ENCODE measurements at places on chromosomes 11 and 22.

DNA sequence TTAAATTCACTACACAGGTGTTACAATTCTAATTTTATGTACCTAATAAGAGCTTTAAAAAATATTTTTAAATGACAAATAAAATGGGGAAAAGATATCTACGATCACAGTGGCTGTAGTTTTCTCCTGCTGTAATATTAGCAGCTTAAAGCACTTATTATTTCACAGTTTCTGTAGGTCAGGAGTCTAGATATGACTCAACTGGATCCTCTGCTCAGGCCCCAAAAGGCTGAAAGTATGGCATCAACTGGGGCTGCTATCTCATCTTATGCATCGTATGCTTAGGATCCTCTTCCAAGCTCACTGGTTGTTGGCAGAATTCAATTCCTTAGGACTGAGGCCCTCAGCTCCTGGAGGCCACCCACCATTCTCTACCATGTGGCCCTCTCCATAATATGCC, 12.8 kb downstream of the FBXO3 start:
- no peak for DNase-seq

GRCh38 chr11:102420547-102420946, 32.0 kb downstream of the TMEM123 start:
- DNase-seq = no peak

GRCh38 chr11:6414874-6415328, 4.0 kb downstream of the APBB1 start:
- no peak for DNase-seq

DNA sequence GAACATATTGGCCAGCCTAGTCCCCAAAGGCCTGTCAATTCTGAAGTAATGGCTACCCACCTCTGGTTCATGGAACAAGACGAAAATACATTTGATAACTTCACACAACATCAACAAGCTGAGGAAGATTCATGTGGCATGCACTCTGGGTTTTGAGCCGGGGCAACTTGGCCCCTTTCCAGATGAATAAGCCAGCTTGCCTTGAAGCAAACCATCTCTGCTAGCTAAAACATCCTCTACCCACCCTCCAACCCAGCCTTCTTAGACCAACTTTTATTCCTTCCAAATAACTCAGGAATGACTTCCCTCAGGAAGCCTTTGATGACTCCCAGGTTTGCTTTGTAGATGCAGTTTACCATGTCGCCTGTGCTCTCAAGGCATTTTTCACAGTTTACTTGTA, 94.4 kb downstream of the SLC1A2 start:
- DNase-seq = no peak

DNA sequence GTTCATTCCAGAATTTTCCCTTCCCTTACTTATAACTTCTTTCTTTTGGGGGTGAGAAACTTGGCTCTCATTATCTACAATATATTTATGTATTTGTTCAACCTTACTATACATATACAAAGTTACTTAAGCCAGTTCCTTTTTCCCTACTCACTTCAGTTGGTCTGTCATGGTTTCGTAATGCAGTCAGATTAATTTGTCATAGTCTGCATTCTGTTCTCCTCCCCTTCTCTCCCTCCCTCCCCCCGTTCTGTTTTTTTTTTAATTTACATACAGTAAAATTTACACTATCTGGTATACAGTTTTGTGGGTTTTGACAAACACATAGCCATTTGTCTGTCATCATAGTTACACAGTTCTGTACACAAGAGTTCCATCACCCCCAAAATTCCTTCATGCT, 71.8 kb upstream of the ADORA2A start:
- no peak for DNase-seq

GRCh38 chr11:13098616-13099289, 89.6 kb downstream of the RASSF10 start:
- DNase-seq = no peak

DNA sequence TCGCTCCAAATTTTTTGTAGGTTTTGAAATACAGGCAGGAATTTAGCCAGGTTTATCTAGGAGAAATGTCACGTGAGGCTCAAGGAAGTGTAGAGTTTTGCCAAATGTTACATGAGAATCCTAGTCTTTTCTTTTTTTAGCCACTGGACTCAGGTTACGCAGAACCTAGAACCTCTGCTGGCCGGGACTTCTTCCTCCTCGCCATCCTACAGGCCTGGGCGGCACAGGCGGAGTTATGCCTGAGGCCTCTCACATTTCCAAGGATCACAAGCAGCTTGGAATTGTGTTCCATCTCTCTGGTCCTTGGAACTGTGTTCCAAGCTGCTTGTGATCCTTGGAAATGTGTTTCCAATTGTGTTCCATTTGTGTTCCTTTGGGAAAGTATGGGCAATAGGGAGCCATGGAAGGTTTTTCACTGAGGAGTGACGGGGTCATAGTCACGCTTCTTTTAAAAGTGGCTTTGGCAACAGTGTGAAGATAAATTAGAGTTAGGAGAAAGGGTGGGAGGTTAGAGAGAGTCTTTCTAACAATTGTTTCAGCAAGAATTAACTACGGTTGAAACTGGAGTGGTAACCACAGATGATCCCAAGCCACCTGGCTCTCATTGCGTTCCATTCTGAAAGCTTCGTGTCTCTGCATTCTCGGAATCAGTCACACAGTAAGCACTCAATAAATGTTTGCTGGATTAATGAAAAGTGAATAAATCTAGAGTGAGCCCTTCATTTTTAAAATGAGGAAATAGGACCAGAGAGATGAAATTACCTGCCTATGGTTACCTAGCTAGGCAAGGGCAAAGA, 12.5 kb upstream of the POU2AF1 start:
- no peak for DNase-seq

DNA sequence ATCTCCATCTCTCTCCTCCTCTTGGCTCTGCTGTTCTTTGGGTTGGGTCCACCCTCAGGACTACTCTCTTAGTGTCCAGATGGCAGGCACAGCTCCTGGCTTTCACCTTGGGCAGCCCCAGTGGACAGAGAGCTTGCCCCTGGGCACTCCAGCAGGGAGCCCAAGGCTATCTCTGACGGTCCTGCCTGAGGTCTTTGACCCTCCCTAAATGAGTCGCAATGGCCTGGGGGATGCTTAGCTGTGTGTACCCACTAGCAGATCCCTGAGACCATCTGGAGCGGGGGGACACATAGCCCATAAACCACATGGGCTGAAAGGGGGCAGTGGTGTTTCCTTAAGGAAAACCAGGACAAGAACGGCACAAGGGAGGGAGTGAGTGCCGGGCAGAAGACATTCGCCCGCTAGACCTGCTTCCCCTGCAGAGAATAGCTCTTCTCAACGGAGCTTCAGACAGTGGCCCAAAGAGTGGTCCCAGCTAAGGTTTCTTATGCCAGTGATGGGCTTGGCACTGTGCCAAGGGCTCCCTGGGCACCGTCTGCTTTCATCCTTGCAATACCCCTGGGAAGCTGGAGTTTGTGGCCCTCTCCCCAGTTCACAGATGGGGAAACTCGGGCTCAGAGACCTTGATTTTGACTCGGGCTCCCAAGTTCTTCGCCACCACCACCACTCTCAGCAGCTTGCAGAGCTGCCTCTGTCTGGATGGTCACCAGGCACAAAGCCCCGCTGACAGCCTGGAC, 53.9 kb upstream of the ANO1 start:
- no peak for DNase-seq

- no peak for DNase-seq
Observed at GRCh38 chr22:46773076-46773475, 10.6 kb downstream of the TBC1D22A start.

DNA sequence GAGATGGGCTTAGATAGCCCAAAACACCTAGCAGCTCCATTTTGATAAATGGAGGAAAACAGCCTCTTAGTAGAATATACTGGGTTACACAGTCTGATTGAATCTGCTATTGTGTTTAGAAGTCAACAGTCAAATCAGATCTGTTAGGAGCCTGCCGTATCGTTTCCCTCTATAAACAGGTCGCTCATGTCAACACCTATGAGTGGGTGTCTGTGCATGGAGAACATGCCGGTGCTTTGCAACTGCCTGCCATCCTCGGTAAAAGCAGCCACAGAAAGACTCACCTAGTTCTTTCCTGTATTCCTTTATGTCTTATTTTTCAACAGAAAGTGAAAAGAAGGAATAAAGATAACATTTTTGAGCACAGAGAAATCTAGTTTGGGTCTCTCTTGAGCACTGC, 99.4 kb downstream of the ETS1 start:
- DNase-seq = no peak

- DNase-seq = no peak
Observed at GRCh38 chr11:132024587-132025295, 654.3 kb downstream of the NTM start.

DNA sequence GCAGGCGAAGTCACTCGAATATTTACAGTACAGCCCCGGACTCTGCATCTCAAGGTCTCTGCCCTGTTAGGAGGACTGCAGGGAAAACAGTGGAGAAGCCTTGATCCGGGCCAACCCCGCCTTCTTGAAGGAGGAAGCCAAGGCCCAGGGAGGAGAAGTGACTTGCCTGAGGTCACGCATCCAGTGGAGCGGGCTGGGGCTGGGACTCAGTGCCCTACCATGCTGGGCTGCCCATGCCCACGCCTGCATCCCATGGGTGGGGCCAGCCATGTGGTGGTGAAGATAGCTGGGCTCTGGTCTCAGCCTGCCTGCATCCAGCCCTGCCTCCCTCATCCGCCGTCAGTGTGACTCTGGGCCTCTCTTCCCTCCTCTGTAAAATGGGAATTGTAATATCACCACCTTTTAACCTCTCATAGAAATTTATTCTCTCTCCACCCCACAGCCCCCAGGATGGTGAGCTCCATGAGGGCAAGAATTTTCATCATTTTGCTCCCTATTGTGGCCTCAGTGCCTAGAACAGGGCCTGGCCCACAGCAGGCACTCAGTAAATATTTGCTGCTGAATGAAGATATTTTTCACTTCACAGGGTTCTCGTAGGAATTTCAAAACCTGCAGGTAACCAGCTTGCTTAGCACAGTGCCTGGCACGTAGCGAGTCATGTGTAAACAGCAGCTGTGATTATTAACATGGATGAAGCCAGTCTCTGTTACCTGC, 57.3 kb downstream of the OTOG start:
- DNase-seq = no peak

DNA sequence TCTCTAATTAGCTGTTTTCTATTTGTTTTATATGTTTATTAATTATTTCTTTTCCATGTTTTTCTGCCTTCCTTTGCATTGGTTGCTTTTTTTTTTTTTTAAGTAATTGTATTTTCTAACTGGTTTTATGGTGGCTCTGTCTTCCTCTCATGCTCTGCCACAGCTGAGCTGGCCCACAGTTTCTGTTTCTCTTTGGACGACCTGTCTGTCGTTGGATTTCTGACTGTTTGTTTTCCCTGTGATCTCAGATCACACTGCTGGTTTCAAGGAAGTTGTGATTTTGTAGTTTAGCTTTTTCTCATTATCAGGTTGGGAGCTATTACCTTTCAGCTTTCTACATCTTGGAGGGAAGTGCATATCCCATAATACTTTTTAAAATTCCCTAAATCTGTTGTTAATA, 15.9 kb upstream of the OR6M1 start:
- DNase-seq = no peak

DNA sequence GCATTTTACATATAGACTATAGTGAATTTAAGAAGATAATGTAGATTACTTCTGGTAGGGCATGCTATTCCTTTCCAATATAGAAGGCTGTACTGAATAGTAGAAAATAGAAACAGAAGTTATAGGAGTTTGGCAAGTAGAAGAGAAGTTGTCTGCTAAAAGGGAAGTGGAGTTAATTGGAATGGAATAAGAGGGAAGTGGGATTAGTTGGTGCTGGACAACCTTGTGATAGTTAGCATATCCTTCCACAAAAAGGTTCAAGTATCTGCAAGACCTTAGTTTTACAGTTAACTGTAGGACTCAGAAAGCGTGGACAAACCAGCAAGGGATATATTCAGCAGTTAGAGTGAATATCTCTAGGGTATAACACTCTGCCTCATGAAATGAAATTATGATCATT, 185.5 kb downstream of the SWAP70 start:
- no peak for DNase-seq

- DNase-seq = no peak
Observed at GRCh38 chr11:75193711-75194110, 42.8 kb downstream of the SLCO2B1 start.

- DNase-seq = no peak
Observed at GRCh38 chr11:8532475-8532874, 61.6 kb downstream of the STK33 start.

DNA sequence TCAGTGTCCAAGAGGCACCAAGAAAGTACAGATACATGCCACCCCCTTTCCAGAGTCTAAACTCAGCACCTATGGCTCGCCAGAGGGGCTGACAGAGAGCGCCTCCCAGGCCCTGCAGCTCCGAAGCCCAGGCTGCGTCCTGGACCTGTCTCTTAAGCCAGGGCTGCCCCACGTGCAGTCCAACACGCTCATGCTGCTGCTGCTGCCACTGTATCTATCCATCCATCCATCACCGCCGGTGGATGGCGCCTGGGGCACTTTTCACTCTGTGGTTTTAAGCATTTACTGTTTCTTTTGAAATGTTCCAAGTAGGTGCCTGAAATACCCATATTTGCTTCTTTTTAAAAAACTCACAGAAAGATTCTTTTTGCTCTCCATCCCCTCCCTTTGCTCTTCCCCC, 41.8 kb downstream of the MACROD1 start:
- DNase-seq = no peak

DNA sequence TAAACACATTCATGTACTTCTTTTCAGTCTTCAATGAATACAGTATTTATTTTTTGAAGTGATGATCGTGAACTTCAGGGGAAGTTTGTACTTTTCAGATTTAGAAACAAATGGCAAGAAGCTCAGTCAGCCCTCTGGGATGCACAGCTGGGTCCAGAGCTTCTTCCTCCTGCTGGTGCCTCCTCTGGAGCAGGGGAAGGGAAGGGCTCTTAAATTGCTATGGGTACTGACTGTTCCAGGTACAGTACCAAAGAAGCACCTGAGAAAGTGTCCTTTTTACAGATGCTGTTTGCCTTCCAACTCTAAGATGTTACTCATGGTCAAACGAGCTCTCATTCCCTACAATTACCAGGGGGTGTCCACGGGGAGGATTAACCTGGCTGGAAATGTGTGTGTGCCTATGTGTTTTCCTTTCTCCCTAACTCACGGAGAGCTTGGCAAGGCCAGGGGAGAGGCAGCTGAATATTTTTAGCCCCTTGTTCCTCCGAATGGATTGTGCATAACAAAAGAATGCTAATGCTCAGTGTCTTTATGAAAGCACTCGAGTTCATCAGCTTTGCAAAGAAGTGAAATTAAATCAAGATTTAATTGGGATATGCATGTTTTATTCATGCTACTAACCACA, 313.7 kb upstream of the CADM1 start:
- DNase-seq = no peak

- DNase-seq = no peak
Observed at GRCh38 chr22:34760276-34761008, 305.5 kb upstream of the ISX start.
